ENCODE measurements at places on chromosomes 5 and 9.

GRCh38 chr5:68114378-68115040, 101.0 kb upstream of the PIK3R1 start:
- no peak for DNase-seq

DNA sequence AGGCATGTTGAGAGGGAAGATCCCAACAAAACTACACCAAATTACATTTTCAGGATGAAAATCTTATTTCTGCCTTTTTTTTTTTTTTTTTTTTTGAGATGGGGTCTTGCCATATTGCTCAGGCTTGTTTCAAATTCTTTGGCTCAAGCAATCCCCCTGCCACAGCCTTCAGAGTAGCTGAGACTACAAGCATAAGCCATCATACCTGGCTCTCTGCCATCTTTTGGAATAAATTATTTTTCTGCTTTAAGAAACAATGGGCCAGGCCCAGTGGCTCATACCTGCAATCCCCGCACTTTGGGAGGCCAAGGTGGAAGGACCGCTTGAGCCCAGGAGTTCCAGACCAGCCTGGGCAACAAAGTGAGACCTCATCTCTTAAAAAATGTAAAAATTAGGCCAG, 14.3 kb downstream of the AFF4 start:
- DNase-seq: no peak

- DNase-seq: no peak
These were observed 88.7 kb upstream of the PIK3R1 start for GRCh38 chr5:68126886-68127285.

GRCh38 chr5:120457839-120458507, 6.1 kb upstream of the PRR16 start:
- no peak for DNase-seq

DNA sequence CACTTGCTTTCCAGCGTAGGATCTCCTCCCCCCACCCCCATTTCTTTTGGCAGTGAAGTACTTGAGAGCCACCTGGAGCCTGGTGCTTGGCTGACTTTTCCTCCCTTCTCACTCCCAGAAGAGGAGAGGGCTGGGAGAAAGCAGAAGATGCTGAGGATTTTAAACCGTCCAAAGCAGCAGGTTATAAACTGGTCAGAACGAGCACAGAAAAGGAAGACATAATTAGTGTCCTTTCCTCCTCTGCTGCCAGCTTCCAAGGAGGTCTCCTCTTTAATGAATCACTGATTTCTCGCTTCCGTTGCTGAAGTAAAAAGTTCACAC, 563 bp upstream of the FGF10 start:
- no peak for DNase-seq

- no peak for DNase-seq
These were observed 24.4 kb downstream of the SKIC3 start for GRCh38 chr5:95530416-95530815.

DNA sequence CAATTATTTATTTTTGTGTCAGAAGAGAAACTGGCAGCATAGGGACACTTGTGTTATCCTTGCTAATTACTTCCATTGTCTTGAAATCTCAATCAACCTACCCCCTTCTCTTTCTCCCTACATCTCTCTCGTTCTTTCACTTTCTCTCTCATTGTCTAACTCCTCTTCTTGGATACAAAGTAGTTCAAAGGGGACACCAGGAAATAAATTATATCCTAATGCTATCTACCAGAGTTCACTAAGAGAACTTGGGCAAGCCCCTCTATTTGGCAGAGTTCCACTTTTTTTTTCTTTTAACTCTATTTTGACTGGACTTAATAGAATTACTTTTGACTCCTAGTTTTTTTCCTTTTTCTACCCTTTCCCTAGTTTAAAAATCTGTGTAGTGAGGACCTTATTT, 102.2 kb downstream of the MEF2C start:
- no peak for DNase-seq

DNA sequence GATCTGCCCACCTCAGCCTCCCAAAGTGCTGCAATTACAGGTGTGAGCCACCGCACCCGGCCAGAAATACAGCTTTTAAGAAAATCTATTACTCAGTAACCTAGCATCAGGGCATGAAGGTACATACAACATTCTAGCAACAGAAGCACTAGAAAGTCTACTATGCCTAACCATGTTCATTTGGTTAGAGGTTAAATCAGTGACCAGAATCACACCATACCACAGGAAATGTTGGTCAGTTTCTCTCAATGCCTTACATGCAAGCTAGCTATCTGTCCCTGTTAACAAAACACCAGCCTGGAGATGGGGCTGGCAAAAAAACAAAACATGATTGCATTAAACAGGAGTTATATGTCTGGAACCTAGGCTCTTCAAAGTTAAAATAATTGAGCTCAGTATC, 104.1 kb downstream of the STRBP start:
- DNase-seq: no peak

DNA sequence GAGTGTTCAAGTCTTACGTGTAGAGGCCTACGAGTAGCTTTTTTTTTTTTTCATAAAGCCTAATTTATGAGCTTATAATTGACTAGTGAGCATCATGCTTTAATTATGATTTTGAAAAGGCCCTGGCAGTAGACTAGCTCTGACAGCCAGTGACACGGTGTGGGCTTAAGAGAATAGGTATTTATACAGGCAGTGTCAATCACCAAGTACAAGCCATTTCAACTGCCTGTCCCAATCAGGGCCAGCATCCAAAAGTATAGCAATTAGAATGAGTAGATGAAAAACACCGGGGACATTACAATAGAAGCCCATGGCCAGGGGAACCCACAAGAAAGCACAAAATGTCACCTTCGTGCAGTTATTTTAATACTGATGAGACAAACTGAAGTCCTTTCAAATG, 552.8 kb downstream of the CAAP1 start:
- no peak for DNase-seq

DNA sequence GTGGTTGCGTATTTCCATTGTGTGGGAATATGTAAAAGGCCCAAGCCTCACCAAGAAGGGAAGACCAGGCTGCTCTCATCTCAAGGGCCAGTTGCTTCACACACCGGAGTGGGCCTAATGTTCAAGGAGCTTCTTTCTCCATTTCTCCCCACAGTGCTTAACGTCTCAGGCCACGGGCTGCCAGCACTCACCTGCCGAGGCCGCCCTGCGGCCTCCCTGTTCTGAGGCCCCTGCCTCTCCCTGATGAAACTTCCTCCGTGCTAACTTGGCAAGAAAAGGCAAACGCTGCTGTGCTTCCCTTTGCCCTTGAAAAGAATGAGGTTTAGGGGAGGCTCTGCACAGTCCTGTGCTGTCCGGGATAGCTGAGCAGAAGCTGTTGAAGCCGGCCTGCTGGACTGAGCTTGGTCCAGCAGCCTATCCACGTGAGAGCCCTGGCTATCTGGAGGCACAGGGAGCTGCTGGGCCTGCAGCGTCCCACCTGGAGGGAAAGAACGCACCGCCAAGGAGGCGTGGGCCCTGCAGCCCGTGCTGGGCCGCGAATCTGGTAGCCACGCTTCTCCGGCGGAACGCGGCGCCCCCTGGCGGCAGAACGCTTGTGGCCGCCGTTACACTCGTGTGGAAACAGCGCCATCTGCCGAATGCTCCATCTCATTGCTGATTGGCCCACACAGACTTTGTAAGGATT, 73.5 kb upstream of the PRSS3 start:
- peak; percentile 83 for DNase-seq

- no peak for DNase-seq
These were observed 115.1 kb upstream of the CCDC152 start for GRCh38 chr5:42641336-42642005.

DNA sequence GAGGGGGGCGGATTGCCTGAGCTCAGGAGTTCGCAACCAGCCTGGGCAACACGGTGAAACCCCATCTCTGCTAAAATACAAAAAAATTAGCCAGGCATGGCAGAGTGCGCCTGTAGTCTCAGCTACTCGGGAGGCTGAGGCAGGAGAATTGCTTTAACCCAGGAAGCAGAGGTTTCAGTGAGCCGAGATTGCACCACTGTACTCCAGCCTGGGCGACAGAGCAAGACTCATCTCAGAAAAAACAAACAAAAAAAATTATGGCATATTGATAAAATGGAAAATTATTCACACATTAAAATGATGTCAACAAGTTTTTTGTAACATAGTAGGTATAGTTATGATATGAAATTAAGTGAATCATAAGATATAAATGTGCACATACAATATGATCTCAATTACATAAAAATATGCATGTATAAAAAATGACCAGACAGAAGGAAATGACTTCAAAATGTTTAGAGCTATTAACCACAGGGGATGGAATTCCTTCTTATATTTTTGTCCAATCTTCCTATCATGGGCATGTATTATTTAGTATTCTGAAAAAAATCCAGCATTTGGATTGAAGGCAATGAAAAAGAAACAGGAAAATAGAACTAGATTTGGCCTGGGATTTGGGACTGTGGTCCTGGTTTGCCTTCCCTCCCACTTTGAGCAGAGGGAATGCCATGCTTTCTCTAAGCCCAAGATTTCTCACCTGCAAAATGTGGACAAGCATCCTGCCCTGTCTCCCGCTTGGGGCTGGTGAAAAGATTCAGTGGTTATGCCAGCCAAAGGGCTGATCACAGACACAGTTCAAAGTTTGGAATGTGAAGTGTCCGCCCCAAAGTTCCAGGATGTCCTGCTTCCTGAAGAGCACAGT, 19.5 kb downstream of the SPAAR start:
- no peak for DNase-seq

GRCh38 chr5:54315736-54316528, 5.6 kb upstream of the ARL15 start:
- DNase-seq: no peak

DNA sequence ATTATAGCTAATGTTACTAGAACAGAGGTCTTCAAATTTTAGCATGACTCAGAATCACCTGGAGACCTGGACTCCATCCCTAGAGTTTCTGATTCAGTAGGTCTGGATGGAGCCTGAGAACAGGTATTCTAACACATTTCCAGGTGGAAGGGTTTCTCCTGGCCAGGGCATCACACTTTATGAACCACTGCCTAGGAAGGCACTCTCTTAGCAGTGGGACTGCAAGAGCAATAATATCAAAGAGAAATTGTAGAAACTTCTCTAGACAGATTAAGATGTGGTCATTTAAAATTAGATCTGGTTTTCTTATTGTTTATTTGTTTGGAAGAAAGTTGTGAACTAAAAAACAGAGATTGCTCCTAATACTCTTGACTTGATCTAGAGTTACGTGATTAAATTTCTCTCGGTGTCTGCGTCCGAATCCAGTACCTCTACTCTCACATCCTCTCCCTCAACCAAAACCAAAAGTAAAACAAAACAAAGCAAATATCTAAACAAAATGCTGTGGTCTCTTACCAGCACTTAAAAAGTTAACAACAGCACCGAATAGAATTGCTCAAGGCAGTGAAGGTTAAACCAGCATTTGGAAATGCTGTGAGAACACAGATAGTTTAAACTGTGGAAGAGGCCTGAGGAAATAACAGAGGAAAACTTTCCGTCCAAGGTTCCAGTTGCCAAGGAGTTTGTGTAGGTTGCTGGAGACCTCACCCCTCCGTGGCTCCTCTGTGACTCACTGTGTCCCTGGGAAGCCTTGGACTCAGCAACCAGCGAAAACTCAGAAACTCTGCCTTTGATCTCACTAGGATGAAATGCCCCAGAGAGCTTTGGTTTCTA, 193.4 kb downstream of the ARRDC3 start:
- no peak for DNase-seq

Measured in activated naive CD4-positive, alpha-beta T cell (primary cell).